ENCODE measurements at places on chromosomes 4 and X. TPM values are rescaled to one million over a fixed set of nuclear protein-coding genes. Genes with fewer than 3 reads are reported as not detected.

DNA sequence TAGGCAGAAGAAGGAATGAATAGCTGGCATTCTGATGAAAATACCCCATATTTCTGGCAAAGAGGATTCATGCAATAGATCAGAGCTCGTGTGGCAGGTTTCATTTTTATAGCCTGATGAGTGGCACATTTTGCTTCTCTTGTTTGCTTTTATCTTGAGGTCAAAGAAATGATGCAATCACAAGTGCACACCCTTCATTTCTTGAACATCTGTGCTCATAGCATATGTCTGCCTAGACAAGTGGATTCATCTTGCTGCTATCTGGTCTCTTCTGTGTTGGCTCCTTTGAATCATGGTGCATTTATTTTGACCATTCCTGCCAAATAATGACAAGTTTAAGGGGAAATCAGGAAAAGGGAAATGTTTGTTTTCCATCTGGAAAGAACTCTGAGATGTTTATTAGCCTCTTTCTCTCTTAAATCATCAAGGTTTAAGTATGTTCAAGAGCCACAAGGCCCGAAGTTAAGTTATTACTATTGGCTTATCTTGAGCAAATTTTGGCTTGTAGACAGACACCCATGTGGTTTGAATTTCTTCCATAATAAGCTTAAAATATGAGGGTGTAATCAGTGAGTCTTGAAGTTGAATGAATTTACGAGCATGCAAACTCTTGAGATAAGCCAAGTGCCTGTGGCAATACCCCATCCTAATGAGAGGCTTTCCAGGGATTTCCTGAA is 59.3 kb upstream of the HS3ST1 start:
- H3K4me1 ChIP-seq: no peaks in the 10 kb centered on the region
- H3K36me3 ChIP-seq: no peaks in the 10 kb centered on the region
- H3K4me3 ChIP-seq: no peak overlapping the region
- H3K27ac ChIP-seq: no peak overlapping the region
- DNase-seq: no peak

CAPN6 gene
- total RNA-seq: 2.4 TPM

GRCh38 chr4:48042979-48043461 is 26.4 kb downstream of the NIPAL1 start:
- DNase-seq: no peak
- H3K27ac ChIP-seq: no peak overlapping the region
- H3K27me3 ChIP-seq: no peaks in the 10 kb centered on the region
- H3K36me3 ChIP-seq: no peaks in the 10 kb centered on the region
- no peak overlapping the region for H3K4me3 ChIP-seq
- H3K4me1 ChIP-seq: peaks cover 6% of the 10 kb centered on the region

DNA sequence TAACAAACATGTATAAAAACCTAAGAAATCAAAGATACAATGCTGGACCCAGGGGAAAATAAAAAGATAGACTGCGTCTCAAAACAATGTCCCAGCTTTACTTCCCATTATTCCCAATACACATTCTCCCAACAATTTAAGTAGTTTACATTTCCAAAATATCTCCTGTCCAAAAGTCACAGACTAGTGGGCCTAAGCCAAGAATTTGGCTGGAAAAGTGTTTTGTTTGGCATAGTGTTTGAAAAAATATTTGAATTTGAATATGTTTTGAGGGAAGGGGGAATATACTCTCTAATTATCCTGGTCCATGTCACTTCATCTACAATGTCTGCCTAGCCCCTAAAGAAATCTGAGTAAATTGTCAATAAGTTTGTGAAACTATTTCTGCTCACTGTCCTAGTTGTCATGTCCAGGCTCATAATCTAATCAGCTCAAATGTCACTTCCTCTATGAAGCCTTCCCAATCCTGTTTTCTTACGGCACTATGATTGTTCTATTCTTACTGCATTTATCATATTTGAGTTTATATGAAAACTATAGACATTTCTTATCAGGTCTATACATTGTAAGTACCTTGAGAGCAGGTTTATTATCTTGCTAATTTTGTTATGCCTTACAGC is 74.4 kb downstream of the SEC24D start:
- no peaks in the 10 kb centered on the region for H3K27me3 ChIP-seq
- peak overlapping the region; percentile 18 for H3K27ac ChIP-seq
- no peak overlapping the region for H3K4me3 ChIP-seq
- DNase-seq: no peak
- no peaks in the 10 kb centered on the region for H3K4me1 ChIP-seq

GRCh38 chr4:172652369-172652768 is 516.2 kb upstream of the GALNT7 start:
- H3K4me3 ChIP-seq: no peak overlapping the region
- DNase-seq: no peak
- no peaks in the 10 kb centered on the region for H3K4me1 ChIP-seq
- no peak overlapping the region for H3K27ac ChIP-seq
- no peaks in the 10 kb centered on the region for H3K27me3 ChIP-seq

DKK2 gene
- not detected for total RNA-seq

- H3K4me3 ChIP-seq: no peak overlapping the region
- no peaks in the 10 kb centered on the region for H3K27me3 ChIP-seq
- H3K4me1 ChIP-seq: no peaks in the 10 kb centered on the region
- H3K27ac ChIP-seq: peak overlapping the region; percentile 22
- peak; percentile 35 for DNase-seq
Measured at GRCh38 chr4:11471618-11472017, 42.9 kb upstream of the HS3ST1 start.

Data from colonic mucosa (tissue), 4 donors.